Stimulated activated CD4-positive, alpha-beta T cell treated with anti-CD3 and anti-CD28 coated beads, Interleukin-4, amount 100 ng/mL, for 24 hours (primary cell): ENCODE measurements at places on chromosomes 5 and 9.
A peak's percentile ranks its signal among the peaks of the same experiment; 100 is the strongest.

GRCh38 chr9:134007150-134007549, 15.0 kb upstream of the VAV2 start:
- no peak for DNase-seq

GRCh38 chr5:141149812-141150211, at the start of gene PCDHB6:
TSS of gene PCDHB6 (plus strand) at chr5:141150057. CDS start at chr5:141150258, 201 bp downstream.
- no peak for DNase-seq

GRCh38 chr5:84092738-84093137, 291.9 kb downstream of the EDIL3 start:
- no peak for DNase-seq

GRCh38 chr9:114860187-114860586, 54.3 kb upstream of the TNFSF15 start:
- no peak for DNase-seq

GRCh38 chr9:120934281-120934680, 7.7 kb upstream of the TRAF1 start:
- no peak for DNase-seq

DNA sequence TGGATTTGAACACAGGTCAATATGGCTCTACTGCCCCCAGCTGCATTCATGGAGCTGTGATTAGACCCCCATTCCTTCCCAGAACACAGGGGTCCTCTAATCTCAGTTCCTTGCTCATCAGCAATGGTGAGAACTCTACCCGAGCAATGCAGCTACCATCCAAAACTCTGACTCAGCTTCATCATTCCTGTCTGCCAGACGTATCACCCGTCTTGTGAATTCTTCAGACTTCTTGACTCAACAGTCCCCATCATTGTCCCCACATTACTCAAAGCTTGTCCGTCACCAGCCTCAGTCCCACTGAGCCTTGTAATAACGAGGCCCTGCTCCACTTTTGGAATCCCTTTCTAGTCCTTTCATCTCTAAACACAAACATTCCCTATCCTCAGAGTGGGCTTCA, 36.3 kb upstream of the STX17 start:
- DNase-seq: no peak

DNA sequence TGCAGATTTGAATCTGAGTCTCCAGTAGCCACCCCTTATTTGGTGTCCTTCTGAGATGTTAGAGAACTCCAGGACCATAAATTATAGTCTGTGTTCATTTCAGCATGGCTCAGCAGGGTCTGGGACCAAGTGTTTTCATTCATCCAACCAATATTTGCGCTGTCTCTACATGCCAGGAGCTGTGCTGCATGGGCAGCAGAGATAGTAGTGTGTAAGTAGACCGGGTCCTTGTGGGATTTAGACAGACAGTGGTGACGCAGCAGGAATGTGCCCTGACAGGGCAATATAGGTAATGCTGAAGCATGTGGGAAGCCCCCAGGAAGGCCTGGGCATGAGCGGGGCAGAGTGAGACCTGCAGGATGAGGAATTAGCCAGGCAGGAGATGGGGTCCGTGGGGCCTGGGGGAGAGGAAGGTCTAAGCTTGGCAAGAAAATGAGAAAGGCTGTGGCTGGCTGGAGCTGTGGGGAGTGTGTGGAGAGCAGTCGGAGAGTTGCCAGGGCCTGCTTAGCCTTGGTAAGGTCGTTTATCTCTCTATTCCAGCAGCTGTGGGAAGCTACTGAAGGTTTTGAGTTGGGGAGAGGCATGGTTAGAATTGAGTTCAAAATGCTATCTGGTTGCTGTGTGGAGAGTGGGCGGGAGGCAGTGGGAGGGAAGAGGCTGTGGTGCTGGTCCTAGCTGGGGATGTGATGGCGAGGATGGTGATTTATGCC, 16.8 kb downstream of the STXBP1 start:
- DNase-seq: no peak

DNA sequence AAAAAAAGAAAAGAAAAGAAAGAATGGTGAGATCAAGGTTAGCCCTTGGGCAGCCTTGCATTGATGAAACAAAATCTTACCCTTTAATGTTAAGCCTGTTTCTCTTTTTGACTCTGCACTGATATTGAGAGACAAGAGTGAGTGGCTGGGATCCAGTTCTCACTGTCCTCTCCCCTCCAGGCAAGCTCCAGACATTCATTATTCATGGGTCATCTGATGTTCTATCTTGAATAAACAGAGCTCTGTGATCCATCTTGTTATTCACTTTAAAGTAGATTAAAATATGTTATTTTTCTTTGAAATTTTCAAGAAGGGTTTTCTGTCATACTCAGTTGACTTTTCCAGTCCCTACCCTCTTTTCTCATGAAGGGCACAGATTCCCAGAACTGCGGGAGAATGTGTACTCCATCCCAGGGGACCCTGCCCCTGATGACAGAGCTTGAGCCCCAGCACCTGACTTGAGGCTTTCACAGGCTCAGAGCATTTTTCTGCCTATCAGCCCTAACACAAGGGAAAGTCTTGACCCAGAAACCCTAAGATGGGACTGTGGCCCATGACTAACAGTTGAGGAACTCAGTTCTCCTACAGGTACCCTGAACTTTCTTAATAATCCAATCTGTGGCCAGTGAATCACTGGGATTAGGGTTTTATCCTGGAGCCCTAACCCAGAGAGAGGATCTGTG, 24.1 kb downstream of the ACTL7B start:
- DNase-seq: no peak

GRCh38 chr5:103706939-103707682, 144.5 kb upstream of the NUDT12 start:
- DNase-seq: no peak

DNA sequence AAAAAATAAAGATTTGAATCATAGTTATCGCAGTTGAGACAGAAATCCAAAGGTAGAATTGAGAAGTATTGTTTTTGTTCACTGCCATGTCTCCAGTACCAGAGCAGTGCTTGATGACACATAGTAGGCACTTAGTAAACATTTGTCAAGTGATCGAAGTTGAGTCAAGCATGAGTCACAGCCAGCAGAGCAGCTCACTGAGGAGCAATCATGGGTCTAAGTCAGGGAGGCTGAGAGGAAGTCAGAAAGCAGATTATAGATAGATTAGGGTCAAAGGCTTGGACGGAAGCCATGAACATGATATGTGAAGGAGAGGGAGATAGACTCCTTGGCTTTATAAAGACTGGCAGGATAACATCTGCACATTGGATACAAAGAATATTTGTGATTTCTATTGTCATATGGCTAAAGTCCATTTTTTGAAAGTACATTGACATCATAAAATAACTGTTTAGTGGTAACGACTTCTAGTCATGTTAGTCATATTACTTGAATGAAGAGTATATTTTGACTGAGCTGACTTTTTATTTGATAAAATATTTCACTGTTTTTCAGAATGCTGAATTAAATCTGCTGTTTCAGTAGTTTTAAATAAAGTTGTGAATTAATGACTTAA, 168.5 kb downstream of the RAB3C start:
- DNase-seq: peak; percentile 8

DNA sequence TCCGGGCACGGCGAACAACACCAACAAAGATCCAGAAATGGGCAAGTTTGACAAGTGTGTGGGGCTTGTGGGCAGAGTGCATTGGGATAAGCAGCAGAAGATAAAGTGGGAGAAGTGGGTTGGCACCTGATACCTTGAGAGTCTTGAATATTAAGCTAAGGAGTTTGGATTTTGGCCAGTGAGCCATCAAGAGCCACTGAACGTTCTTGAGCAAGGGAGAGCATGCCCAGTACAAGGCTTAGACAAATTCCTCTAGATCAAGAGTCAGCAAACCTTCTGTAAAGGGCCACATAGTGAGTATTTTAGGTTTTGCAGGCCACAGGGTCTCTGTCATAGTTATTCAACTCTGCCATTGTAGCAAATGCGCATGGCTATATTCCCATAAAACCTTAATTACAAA, 26.6 kb upstream of the TRMT10B start:
- DNase-seq: no peak

DNA sequence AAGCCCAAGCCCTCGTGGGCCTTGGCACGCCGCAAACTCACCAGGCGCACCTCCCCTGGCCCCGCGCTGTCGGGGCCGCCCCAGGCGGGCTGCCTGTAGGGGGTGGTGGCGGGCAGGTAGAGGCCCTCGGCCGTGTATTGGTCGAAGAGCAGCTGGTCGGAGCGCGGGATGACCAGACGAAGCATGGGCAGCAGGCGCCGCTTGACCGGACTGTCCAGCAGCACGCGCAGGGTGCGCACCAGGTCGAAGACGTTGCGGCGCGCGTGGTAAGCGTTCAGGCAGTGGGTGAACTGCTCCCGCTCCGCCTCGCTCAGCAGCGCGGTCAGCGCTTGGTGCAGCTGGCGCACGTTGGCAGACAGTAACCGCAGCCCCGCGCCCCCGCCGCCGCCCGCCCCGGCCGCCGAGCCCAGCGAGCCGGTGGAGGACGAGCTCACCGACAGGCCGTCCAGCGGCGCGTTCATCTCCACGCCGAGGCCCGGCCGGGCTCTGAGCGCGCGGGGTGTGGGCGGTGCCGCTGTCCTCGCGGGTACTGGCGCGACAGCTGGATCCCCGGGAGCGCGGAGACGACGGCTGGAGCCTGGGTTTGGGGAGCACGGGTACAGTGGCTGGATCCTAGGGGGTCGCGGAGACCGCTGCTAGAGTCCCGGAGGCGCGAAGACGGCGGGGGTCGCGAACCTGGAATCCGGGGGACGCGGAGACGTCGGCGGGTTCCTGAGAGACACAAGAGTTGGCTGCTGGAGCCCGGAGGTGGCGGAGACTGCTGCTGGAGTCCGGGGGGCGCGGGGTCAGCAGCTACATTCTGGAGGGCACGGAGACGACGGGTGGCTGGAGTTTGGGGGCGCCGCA, 709 bp downstream of the WHRN start:
- DNase-seq: peak; percentile 33

DNA sequence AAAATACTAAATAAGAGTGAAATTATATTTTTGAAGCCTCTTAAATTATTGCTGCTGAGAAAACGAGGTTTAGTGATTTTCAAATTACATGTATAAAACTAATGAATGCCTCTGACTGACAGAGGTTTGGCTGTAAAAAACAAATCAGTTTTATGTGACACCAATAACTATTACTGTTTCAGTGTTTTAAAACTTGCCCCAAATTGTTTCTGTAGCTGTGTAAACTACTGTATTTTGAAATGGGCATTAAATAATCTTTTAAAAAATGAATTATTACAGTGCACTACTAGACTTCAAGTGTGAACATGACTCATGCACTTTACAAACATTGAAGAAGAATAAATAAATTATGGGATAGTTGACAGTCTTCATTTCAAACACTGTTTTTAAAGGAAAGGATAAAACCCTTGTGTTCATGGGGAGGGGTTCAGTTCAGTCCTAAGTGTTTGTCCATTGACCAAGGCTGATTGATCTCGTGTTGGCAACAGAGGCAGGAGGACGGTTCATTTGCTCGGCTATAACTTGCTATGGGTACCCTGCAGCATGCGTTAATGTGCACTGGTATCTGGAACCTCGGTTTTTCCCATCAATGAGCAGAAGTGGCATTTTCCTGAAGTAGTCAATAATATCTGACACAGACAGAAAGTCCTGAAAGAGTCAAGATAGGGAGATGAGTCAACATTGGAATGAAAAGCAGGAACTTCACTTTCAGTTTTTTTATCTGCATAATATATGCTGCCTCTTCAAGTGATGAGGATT, 15.6 kb downstream of the C5orf58 start:
- no peak for DNase-seq

DNA sequence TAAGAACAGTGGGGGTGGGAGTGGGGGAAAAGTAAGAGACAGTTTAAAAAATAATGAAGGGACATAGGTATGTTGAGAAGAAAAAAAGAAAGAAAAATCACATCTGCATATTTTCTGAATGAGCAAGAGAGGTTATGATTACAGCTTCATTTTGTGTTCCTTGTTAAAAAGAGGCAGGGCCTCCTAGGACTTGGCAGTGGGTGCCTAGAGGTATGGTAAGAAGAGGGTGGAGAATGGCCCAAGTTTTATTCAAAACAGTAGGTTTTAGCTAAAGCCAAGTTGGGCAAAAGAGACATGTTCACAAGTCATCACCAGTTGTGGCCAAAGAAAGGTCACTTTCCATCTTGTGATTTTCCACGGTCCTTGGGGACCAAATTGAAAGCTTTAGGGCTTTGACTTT, 643.4 kb downstream of the CCDC171 start:
- DNase-seq: no peak

GRCh38 chr5:84255315-84255714, 129.4 kb downstream of the EDIL3 start:
- no peak for DNase-seq

GRCh38 chr5:156155598-156155997, 171.4 kb upstream of the SGCD start:
- DNase-seq: no peak

GRCh38 chr9:137878146-137878941, 762 bp downstream of the CACNA1B start:
- no peak for DNase-seq

DNA sequence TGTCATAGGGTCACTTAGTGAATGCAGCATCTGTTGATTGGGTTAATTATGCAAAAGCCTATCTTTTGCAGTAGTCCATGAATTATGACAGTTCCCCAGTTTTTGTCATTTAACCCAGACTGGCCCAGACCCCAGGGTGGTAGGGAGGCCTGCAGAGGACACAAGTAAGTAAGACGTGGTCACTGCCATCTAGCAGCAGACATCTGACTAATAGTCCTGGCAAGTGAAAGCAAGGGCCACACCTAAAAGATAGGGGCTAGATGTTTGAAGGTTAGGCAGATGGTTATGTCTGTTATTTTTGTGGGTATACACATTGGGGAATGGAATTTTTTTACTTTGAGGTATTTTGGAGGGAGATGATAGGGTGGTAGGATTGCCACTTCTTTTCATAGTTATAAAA, 48.0 kb downstream of the RAB14 start:
- no peak for DNase-seq

GRCh38 chr5:151870271-151870670, 54.4 kb downstream of the GLRA1 start:
- DNase-seq: no peak

GRCh38 chr5:173329491-173330337, 1.5 kb upstream of the STC2 start:
- peak; percentile 19 for DNase-seq

DNA sequence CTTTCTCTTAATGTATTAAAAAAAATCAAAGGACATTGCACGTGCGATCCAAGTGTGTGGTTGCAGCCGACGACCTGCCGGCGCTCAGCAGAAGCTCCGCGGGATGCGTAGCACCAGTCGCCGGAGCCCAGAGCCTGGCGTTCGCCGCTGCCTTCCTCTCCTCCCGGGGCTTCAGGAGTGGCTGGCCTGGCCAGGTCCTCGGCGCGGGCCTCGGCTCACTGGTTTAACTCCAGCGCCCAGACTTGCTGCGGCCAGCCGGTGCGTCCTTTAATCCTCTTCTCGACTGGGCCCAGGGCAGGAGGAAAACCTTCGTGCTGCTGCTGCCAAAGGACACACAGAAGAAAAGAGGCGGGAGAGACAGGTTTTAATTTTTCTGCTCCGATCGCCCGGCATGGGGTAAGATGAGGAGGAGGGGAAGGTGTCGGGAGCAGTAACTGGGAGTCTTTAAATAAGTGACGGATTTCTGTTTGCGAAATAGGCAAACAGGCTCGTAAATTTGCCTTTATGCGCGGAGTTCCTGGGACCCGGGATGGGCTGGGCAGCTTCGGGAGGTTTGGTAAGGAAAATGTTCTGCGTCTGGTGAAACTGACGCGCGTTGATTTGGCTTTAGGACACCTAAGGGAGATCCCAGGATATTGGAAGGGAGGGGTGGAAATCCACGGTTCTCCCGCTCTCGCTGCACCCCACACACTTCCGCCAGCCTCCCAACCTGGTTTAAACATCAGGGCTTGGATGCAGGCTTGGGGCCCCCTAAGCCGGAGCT, 2.3 kb downstream of the HAND1 start:
- DNase-seq: no peak

- DNase-seq: no peak
These were observed 408.0 kb upstream of the SLC30A5 start for GRCh38 chr5:68685863-68686262.

- DNase-seq: no peak
These were observed 239.9 kb downstream of the SAXO1 start for GRCh38 chr9:18793122-18793521.

- no peak for DNase-seq
These were observed 202.7 kb upstream of the CDKN2B start for GRCh38 chr9:22211588-22212360.
